ENCODE measurements at places on chromosomes 1 and 21.

DNA sequence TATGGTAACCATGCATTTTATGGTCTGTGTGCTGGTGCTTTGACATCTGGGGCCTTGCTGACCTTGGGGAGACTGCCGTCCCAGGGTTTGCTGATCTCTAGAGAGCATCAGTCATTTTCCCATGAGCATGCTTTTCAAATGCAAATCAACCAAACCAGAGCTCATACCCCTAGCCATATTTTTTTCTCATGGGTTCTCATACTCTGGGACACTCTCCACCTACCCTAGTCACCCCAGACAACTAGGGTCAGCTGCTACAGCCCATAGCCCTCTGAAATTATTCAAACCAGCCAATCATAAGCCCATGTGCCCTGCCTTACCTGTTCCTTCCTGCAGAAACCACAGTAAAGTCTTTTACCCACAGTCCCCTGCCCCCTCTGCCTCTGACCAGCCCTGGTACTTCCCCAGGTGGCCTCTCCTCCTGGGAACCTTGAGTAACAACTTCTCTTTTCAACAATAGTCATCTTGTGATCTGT, 132.0 kb downstream of the MAP3K21 start:
- no peak for DNase-seq

DNA sequence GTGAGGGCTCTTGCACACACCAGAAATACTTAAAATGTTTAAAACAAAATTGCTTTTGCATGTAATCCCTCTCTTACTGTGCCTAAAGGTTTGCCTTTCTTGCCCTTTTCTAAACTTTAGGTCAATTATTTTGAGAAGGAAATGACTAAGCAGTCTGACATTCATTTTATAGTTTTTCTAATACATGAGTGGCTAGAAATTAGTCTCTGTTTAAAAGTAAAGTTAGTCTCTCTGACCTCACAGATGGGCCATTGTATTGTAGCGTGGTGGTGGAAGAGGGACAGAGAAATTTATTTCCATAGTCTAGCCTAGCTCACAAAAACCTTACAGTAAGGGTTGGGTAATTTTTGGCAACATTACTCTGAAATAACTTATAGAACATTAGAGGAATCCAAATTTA, 3.6 kb upstream of the COL11A1 start:
- DNase-seq, result no peak

GRCh38 chr1:226880372-226881287, 10.2 kb downstream of the PSEN2 start:
- no peak for DNase-seq

- no peak for DNase-seq
These were observed 163.9 kb downstream of the AKT3 start for GRCh38 chr1:243686159-243686558.

- no peak for DNase-seq
These were observed 5.0 kb downstream of the RUNX1 start for GRCh38 chr21:35044128-35044527.

GRCh38 chr1:37056325-37056724, 22.0 kb upstream of the GRIK3 start:
- no peak for DNase-seq

DNA sequence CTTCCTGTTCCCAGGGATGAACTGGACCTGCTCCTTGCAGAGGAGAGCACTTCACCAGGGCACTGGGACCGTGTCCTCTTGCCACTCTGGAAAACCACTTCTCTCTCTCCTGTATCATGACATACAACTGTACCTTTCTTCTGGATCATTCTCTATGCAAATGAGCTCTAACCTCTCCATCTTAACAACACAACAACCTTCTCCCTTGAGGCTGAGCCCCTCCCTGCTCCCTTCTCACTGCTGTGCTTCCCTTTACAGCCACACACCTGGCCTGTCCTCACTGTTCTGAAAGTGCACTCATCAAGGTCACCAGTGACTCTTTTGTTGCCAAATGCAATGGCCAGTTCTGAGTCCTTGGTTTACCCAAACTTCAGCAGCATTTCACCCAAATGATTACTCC, 54.5 kb upstream of the MRPS6 start:
- no peak for DNase-seq

DNA sequence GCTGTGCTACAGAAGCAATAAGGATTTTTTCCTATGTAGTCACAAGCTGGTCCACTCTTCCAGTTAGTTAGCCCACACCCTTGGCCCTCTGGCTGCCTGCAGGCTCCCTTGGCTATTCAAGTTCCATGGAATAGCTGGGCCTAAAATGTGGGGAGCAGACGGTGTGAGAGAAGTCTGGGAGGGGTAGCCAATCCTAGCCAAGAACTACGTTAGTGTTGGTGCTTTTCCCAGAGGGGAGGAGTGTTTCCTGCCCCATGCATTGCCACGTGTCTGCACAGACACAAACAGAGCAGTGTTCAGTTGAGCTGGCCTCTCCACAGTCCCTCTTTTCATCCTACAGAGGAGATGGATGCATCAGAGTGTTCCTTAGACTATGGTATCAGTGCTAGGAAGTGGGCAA, 59.0 kb upstream of the IPO9 start:
- no peak for DNase-seq

- DNase-seq, result no peak
These were observed 282.6 kb upstream of the C1orf105 start for GRCh38 chr1:172137703-172138454.

DNA sequence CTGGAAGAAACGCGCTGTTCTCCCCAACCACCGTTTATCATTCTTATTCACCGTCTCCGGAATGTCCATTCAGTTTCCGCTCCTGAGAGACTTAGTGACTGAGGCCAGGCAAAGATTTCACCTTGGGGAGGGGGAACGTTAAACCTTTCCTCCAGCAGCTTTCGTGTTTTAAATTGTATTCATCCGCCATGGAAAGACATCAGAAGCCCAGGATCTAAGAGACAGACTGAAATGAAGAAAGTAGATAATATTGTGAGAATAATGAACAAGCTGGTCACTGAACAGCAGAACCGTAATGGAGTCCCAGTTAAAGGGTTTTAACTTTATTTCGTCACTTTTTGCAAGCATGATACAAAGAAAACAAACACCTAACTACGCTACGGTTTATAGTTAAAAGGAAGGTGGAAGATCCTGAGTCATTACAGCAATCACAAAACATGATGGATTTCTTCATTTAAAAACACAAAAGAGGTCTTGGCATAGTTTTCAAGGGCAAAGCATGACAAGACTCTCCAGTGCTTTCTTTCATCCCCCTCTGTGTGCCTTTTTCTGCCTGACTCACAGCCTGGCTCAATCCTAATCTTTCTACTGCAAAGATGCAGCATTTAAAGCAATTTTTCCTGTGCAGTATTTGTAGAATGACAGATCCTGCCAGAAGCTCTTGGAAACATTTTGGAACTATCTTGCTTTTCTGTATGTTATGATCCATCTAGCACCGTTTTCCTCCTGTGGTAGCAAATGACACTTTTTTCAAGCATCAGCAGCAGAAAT, 722 bp upstream of the SLC19A2 start:
- DNase-seq, result no peak

- no peak for DNase-seq
These were observed at the start of gene MTMR11 for GRCh38 chr1:149936170-149936991. Gene MTMR11 (minus strand): TSS chr1:149936879. CDS start chr1:149936647, 232 bp downstream.

- DNase-seq, result no peak
These were observed 3.6 kb upstream of the RD3 start for GRCh38 chr1:211495584-211495983.

- no peak for DNase-seq
These were observed 440 bp downstream of the PIGP start for GRCh38 chr21:37072274-37072987.

GRCh38 chr1:167293057-167293456, 72.4 kb downstream of the POU2F1 start:
- no peak for DNase-seq

DNA sequence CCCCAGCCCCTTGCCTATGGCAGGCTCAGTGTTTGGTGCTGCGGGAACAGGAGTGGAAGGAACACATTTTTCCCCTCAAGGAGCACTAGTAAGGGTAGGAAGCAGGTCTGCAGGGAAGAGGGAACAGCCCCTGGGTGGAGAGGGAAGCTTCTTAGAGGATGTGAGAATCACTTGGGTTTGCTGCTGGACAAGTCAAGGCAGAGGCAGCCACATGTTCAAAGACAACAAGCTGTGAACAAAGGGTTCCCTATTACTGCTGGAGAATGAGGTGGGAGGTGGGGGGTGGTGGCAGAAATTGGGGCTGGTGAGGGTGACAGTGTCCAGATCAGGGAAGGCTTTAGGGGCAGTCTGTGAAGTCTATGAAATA, 24.8 kb upstream of the CITED4 start:
- DNase-seq, result no peak

- no peak for DNase-seq
These were observed 81.8 kb downstream of the GLUL start for GRCh38 chr1:182309631-182310351.

GRCh38 chr21:46065215-46065913, 32.5 kb upstream of the COL6A2 start:
- DNase-seq, result no peak

- no peak for DNase-seq
These were observed 227.8 kb downstream of the PTGER3 start for GRCh38 chr1:70819785-70820184.

DNA sequence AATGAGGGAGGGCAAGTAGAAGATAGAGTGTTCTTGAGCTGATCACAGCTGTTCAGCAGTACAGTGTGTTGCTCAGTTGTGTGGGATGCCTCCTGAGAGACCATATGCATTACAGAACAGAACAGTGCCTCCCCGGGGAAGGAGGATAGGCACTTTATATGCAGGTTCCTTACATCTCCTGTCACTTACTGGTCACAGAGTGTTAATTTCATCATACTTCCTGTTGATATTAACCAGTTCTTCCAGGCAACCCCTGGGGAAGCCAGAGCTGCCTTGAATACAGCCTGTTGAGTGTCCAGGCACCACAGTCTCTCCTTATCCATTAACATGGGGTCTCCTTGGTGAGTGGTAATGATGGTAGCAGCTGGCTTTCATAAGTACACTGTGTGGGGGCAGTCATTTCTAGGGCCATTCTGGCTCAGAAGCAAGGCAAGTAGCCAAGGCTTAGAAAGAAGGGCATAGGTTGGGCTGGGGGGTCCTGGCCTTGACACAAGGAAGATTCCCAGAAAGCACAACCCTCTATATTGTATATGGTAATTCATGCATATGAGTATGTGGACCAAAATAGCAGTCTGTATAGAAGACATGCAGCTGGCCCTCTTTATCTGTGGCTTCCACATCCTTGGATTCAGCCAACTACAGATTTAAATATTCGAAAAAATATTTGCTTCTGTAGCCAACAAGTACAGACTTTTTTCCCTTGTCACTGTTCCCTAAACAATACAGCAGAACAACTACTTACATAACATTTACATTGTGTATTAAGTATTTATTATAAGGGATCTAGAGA, 142.4 kb downstream of the ZP4 start:
- DNase-seq, result no peak

GRCh38 chr1:11828511-11828910, 19.1 kb downstream of the NPPA start:
- no peak for DNase-seq

- no peak for DNase-seq
These were observed 21.9 kb downstream of the MCOLN2 start for GRCh38 chr1:84975035-84975434.

- no peak for DNase-seq
These were observed 19.1 kb downstream of the NME7 start for GRCh38 chr1:169348383-169349036.

DNA sequence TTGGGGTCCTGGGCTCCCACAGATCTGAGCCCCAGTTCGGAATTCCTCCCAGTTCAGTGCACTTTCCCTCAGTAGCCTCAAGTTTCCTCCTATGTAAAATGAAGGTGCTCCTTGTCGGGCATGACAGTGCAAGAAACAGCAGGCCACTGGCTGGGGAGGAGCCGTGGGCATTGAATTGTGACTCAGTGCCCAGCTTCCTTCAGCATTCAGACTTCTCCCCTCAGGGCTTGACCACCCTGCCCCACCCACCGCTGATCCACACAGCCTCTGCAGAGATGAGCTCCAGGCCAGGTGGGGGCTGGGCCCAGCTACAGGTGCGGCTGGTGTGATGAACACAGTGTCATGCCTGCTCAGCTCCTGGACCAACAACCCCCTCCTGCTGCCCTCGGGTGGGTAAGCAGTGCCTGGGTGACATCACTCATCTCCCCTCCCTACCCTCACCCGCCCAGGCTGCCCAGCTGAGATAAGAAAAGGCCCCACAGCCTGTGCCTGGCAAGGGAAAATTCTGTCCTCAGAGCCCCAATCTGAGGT, 4.9 kb downstream of the MOB3C start:
- DNase-seq, result no peak

DNA sequence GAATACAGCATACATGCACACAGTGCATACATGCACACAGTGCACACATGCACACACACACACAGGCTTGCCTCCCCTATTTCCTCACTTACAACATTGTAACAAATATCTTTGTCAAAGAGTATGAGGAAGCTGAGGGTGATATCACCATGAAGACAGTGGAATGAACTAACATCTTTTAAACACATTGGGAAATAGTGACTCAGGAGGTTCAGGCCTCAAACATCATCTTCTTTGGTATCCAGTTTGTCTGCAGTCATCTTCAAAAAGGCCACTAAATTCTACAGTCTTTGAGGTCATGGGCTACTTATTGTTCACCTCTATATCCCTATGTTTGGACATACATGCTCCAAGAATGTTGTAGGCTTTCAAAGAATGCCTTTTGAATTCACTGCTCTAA, 2.1 kb upstream of the LCE2B start:
- no peak for DNase-seq

DNA sequence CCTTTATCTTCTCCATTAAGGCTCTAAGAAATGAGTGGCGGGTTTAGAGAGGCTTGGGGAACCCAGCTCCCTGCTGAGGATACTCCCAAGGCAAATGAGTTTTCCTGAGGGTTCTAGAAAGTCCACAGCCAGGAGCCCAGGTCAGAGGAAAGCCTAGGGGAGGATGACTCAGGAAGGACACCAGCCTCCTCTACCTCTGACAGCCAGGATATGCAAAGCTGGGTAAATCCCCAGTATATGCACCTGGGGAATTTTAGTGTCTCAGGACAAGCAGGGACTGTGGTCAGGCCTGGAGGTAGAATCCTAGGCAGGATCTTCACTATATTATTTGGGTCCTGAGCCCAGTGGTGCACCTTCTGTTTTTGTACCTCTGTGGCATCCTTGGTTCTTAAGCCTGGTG, 23.5 kb upstream of the WNT4 start:
- no peak for DNase-seq

GRCh38 chr21:34039678-34040382, 33.5 kb upstream of the MRPS6 start:
- DNase-seq, result no peak

DNA sequence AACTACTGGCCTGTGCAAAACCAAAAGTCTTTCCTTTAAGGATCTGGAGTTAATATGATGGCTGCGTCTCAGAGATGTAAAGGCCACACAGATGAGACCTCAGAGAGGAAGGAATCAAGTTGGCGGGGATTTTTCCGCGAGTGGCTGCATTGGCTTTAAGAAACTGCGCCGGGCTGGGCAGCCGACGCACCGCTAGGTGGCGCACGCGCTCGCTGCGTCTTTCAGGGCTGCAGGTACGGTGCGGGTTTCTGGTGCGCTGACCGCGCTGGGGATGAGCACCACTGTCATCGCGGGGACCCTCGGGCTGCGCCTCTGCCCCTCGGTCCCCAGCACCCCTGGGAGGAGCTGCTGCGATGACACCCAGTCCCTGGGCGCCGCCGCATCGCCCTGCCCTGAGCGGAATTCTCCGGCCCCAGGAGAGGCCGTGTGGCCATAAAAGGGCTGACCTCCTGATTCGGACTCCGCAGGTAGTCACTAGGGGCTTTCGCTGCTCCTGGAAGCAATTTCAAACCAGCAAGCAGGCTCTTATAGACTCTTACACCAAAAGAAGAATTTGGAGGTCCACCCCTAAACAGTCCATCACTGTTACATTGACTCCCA, 241.0 kb downstream of the KCNJ6 start:
- DNase-seq, result peak; percentile 56

GRCh38 chr21:45957981-45958600, 23.5 kb upstream of the COL6A1 start:
- no peak for DNase-seq

- DNase-seq, result no peak
These were observed 14.4 kb downstream of the CDK18 start for GRCh38 chr1:205518661-205519540.

All from GM19239 (cell line).